ENCODE measurements at places on chromosomes 13 and 19.

DNA sequence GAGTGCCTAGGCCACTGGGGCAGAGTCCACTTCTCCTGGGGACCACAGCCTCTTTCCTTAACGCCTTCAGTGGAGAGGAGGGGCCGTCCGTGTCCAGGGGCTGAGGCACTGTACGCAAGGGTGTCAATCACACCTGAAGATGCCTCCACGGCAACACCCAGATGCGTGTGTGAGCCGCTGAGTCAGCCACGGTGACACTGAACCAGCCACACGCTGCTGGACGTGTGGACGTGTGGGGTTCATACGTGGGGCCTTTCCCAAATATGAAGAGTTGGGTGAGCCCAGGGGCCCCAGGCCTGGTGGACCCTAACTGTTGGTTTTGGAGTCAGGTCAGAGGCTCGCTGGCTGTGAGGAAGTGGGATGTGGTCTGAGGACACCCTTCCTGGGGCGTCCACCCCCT lies 51.6 kb downstream of the TMEM255B start:
- no peak for DNase-seq

GRCh38 chr19:40777937-40778705 lies at the start of gene RAB4B:
TSS of gene RAB4B (plus strand) at chr19:40778247. CDS start at chr19:40778376, 129 bp downstream.
- peak; percentile 100 for DNase-seq

DNA sequence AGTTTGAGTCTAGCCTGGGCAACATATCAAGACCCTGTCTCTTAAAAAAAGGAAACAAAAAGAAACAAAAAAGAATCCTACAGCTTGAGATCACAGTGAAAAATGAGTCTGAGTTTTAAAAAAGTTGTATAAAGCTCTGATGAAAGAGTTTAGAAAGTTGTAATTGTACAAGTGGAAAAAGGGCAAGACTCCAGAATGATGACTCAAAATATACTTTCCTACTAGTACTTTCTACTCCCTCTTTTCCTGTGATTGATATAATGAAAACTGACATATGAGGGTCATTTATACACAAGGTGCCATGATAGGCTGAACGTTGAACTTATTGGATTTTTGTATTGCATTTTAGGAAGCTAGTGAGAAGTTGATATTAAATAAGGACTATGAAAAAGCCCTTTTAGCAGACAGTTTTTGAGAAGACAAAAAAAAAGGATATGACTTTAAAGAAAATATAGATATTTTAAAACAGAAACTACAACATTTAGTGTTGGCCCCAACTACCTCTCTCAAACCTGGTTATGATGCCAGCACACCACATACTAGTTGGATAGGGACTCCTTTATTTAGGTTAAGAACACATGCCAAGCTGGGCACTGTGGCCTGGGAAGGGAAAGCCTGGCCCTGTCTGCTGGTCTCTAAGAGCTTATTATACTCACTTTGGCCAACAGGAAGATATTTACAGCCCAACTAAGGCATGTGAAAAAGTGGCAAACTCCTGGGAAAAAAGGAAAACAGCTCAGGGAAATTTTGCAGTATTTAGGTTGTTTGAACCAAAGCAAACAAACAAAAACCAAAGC lies 116.6 kb downstream of the KL start:
- DNase-seq = peak; percentile 86

GRCh38 chr13:67299072-67299635 lies 69.0 kb upstream of the PCDH9 start:
- peak; percentile 71 for DNase-seq

GRCh38 chr13:113820813-113821651 lies 42.8 kb downstream of the GAS6 start:
- peak; percentile 95 for DNase-seq

DNA sequence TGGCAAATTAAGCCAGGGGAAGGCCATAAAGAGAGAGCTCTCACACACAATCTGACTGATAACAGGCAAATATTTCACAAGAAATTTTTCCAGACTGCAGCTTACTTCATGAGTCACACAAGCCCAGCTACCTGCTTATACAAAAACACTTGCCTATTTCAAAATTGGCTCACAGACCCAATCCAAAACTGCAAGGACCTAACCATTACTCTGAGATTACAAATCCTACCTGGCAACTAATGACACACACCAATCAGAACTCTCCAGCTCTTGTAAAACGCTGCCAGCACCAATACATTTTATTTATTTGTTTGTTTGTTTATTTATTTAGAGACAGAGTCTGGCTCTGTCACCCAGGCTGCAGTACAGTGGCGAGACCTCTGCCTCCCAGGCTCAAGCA lies 18.1 kb upstream of the ZFP82 start:
- DNase-seq = peak; percentile 29

DNA sequence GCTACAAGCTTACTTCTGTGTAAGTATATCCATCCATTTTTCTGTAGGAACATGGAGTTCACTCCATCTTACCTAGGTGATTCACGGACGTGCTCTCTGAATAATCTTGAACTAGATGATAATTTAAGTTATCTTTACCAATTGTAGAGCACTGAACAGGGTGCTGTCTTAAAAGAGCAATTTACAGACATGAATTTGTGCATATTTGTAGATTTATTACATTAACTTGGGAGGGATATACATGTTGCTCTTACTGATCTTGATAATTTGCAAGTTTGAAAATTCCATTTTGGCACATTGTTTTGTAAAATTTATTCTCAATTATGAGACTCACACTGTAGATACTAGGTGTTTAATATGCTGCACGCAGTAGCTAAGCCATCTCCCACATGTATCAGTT lies 9.3 kb downstream of the CDC16 start:
- DNase-seq = no peak

DNA sequence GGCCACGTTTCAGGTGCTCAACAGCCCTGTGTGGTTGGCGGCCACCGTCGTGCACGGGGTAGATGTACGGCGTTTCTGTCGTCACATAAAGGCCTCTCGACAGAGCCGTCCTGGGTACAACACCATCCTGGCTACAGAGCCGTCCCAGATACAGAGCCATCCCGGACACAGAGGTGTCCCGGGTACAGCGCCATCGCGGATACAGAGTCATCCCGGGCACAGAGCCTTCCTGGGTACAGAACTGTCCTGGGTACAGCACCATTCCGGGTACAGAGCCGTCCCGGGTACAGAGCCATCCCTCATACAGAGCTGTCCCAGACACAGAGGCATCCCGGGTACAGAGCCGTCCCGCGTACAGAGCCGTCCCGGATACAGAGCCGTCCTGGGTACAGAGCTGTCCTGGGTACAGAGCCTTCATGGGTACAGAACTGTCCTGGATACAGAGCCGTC lies 222.7 kb upstream of the SOX1 start:
- DNase-seq = no peak

DNA sequence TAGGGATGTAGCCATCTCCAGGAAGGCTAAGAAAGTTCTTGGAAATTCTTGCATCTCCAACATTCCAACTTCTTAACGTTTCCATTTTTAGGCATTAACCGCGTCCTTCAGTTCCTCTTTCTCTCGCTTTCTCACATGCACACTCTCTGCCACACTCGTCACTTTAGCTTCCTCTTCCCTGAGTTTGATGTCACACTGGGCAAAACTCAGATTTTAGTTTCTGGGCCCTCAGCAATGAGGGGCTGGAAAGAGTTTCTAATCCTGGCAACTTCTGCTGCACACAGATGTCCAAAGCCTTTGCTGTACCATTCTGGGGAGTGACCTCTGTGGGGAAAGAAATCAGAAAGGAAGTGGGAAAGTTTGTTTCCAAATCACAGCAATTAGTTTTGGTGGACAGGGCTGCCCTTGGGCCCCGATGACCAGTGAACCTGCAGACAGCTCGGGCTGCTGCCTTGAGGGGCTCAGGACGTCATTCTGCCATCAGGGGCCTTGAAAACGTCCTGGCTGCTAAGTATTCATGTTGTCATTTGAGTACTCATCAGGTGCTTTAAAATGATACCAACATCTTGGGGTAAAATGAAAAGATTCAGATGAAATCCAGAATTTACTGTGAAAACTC lies 89.3 kb downstream of the KL start:
- DNase-seq = no peak

DNA sequence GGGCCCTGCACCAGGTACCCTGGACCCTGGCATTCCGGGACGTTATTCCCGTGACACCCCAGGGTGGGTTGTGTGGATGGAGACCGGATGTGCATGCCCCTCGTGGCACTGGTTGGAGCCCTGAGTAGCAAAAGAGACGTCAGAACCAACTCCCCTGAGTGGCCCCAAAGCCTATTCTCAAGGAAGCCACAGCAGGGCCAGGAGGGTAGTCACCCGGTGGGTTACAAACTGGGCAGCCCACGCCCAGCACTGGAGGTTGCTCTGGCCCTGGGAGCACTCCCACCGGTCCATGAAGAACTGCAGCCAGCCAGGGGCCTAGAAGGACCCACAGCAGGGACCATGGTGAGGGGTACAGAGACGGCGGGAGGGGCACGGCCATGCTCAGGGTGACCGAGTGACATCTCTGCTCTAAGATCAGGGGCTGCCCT lies 7.5 kb downstream of the KLF16 start:
- peak; percentile 47 for DNase-seq

DNA sequence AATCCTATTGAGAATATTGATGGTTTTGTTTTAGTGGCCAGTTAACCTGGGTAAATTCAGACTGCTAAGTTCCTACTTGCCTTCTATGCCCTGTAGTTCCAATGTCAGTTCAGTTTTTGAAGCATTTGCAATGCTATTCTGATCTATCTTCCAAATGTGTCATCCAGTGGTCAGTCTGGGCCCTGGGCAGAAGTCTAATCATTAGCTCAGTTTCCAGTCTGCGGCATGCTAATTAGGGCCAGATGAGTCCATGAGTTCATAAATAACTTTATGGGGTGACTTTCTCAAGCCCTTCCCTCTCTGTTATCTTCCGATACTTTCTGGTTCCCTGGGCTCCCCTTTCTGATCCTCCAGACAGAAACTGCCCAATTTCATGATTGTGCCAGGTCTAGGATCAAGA lies 32.7 kb downstream of the FAM187B start:
- no peak for DNase-seq
